ENCODE measurements at places on chromosomes 5 and 9.

GRCh38 chr9:111481885-111482636, 2.1 kb downstream of the ECPAS start:
- no peak for DNase-seq

DNA sequence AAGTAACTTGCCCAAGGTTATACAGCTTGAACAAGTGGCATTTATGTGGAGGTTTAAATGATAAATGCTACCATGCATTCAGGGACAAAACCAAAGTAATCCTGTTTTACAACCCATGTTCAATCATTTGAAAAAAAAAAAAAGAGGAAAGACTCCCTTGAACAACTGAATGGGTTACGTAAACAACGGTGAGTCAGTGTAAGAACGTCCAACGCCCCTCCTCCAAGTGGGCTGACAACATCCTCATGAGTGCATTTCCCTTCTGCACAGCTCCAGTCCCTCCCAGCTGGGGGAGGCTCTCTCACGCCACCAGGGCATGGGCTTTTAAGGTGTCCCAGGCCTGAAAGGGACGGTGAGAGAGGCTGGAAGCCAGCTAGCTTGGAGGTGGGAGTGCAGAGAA, 90.0 kb downstream of the PRRT1B start:
- peak; percentile 72 for DNase-seq

DNA sequence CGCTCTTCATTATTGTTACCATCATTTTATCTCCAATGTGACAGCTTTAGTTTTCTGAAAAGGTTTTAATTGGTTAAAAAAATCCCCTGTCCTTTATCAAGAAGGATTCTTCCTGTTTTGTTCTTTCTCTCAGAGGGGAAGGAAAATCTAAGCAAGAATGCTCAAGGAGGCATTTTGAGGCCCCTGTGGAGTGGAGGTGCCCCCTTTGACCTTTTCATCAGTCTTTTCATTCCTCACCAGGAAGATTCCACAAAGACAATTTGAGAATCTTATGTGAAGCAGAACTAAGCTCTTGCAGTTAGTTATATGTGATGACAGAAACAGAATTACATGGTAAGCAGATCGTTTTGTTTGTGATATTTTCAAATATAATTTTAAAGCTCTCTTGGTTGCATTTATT, 489.6 kb downstream of the MAN2A1 start:
- DNase-seq, result no peak

- DNase-seq, result no peak
Observed at GRCh38 chr5:61414806-61415205, 82.7 kb downstream of the ZSWIM6 start.

GRCh38 chr5:181170996-181171395, 23.6 kb downstream of the OR2V2 start:
- DNase-seq, result no peak

DNA sequence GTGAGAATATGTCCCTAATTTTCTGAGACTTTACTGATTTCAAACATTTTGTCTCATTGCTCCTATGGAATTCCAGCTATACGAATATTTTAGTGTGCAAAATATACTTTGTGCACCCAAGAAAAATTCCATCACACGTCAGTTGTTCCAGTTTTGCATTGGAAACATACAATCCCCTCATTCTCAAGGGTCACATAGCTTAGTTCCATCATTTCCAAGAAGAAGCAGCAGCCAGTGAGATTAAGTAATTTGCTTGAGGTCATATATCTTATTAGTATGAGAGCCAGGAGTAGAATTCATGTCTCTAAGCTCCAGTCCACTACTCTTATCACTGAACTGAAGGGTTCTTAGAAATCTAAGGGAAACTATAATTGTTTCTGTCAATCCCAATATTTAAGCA, 746.7 kb upstream of the C9orf72 start:
- DNase-seq, result no peak

DNA sequence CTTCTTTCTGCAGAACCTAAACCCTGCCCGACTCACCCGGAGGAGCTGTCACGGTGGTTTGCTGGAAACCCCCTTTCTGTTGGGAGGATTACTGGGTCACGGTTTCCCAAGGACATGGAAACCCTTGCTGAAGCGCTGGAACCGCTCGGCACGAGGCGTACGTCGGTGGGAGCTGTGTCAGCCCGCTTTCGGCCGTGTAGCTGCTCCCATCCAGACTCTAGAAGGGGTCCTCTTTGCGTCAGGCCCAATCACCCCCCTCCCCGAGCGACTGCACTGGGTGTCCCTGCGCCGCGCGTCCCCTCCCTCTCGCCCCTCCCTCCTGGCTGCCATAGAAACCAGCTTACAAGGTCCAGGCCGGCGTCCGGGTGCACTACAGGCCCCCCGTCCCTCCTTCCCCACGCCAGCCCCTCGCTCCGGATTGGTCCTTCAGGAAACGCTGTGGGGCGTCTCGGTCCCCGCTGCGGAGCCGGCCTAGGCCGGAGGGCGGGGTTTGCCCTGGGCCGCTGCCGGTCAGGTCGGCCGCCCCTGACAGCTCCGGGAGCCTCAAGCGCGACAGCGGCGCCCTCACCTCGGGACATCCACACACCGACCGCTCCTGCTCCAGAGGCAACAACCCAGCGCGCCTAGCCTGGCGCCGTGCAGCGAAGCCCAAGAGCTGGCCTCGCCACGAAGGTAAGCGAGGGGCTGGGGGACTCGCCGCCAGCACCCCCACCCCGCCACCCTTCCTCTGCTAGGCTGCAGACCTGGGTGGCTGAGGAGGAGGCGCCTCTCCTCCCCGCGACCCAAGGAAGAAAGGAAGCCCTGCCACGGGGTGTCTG, at the start of gene NIM1K:
Gene NIM1K, plus strand, starts transcription at position 486 of the 818 bp plus-strand sequence. CDS start 53,551 bp downstream, outside the sequence.
- DNase-seq, result peak; percentile 13

GRCh38 chr5:34550964-34551363, 105.2 kb upstream of the RAI14 start:
- DNase-seq, result no peak

GRCh38 chr5:107154593-107154992, 516.1 kb downstream of the EFNA5 start:
- DNase-seq, result no peak

DNA sequence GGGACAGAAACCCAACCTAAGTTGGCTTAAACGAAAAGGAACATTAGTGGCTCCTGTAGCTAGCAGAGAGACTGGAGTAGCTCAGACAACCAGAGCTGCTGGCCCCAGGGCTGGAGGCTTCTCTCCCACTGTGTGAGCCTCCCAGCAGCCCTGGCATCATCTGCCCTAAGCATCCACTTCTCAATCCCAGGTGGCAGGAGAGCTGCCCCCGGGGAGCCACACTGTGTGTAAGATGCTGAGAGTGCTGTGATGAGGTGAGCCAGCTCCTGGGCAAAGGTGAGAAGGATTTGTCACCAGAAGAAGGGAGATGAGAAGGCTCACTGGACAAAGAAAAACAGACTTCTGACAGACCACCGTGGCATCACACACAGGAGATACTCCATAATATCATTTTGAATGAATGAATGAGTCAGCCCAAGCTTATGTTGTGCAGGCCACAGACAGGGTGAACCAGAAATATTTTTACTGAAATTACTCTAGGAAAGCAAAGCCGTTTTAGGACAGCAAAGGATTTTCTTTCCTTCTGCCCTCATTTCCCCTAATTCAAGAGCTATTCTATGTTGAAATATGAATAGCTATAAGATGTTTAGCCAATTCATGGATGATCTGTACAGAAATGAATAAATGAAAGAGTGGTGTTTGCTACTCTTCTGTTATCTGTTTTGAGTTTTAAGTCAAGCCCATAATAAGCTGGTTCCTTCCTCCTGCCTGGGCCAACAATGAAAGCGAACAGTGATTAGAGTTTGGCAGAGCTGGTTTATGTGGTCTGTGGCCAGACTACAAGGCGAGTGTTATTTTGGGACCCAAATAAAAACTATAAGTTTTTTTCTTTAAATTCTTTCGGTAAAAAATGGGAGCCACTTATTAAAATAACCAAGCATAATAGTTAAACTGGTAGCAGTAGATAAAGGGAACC, 57.4 kb upstream of the ECM2 start:
- no peak for DNase-seq

- no peak for DNase-seq
Observed at GRCh38 chr9:134373269-134373668, 47.0 kb downstream of the RXRA start.

DNA sequence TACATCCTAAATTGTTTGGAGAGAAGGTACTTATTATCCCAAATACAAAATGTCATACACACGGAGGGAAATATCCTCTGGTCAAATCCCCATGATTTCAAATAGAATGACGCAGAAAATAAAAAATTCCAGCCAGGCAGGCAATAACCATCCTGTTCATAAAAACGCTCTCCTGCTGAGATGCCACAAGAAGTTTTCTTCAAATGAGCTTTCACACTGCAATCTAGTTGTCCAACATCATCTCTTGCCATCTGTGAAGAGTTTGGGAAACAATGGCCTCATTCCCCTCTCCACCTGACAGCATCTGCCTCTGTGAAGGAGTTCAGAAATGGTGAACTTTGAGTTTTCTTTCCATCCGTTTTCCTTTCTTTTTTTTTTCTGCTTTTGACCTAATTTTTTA, 83.3 kb upstream of the SLC30A5 start:
- no peak for DNase-seq

DNA sequence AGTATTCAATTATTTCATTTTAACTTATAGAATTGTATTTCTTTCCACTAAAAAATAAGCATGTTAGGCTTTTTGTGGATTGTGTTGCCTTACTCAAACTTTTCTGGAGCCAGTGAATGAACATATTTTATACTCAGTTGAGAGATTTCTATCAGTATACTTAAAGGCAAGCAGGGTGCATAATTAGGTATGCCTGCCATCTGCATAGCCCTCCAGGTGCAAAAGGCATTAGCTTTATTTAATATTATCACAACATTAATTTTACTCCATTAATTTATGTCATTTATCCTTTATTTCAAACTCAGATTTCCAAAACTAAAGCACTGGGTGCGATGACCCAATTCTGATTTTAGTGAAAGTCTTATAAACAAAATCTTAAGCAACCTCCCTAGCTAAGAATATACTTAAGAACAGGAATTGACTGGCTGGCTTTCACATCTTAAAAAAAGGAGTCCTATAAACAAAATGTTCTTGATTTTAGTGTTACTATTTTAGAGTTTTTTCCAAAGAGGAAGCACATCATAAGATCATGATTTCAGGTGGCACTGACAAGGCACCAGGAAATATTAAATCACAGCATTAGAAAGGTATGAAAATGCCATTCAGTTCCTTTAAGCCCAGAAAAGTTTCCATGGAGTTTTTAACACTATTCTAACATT, 178.4 kb downstream of the MPDZ start:
- no peak for DNase-seq

DNA sequence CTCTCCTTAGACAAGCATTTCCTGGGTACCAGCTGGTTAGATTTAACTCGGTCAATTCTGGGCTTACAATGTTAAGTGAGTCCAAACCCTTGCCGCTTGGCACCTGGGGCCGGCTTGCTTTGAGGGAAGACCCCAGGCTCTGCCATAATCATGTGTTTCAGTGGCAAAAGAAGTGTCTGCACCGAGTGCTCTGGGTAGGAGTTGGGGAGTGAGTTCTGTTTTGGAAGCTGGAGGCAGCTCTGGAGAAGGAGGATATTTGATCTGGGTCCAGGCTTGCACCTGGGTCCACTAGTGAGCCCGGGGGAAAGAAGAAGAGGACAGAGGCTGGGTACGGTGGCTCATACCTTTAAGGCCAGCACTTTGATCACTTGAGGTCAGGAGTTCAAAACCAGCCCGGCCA, 8.4 kb upstream of the OLFM1 start:
- DNase-seq, result no peak

DNA sequence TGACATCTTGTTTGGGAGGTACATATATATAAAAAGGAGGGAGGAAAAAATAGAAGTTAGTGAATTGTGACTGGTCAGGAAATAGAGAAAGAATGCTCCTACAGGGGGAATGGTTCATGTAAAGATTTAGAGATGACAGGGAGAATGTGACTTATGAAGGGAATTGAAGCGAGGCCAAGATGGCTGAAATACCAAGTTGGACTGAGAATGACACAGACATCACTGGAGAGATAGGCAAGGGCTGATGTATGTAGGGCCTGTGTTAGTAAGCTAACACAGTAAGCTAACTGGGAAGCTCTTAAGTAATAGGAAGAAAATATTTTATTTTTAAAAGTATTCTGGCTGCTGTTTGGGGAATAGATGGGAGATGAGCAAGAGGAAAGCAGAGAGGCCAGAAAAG, 286.3 kb downstream of the NNT start:
- DNase-seq, result no peak

- DNase-seq, result no peak
Observed at GRCh38 chr9:1007312-1007711, 30.9 kb downstream of the DMRT3 start.

DNA sequence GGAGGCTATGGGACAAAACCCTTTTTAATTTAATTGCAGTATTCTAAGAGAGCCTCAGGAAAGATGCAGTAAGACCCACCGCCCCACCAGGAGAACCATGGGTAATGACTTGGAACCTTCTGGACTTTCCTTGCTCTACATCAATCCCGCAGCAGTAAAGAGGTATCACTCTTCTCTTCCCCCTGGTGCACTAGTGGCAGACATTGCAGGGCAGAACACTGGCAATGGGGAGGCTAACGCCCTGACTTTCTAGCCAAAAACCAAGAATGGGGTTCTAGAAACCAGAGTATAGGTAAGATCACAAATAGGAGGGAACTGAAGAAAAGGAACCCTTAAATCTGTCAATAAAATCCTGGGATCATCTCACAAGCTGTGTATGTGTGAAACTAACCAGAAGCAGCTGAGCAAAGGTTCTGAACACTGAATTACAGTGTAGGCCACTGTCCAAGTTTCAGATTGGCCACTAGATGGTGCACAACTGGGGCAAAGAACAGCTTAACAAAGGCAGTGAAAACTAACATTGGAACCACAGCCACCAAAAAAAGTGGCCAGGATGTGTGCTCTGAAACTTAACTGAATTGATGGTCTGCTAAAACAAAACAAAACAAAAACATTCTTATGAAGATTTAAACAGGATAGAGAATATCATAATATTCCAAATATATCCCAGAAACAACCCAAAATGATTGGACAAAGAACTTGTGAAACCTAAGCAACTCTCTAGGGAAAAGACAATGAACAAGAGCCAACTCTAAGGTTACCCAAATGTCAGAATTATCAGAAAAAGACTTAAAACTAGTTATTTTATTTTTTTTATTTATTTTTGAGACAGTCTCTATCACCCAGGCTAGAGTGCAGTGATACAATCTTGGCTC, 6.6 kb upstream of the FAM151B start:
- DNase-seq, result no peak

DNA sequence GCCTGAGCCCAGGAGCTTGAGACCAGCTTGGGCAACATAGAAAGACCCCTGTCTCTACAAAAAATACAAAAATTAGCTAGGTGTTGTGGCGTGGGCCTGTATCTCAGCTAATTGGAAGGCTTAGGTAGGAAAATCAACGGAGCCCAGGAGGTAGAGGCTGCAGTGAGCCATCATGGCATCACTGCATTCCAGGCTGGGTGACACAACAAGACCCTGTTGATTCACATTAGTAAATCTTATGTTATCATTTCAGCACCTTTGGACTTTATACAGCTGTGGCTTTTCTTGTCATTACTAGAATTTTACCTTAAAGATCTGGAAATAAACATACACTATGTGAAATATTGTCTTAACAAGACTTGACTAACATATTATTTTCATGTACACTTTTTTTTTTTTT, 185.0 kb downstream of the ZNF608 start:
- no peak for DNase-seq

DNA sequence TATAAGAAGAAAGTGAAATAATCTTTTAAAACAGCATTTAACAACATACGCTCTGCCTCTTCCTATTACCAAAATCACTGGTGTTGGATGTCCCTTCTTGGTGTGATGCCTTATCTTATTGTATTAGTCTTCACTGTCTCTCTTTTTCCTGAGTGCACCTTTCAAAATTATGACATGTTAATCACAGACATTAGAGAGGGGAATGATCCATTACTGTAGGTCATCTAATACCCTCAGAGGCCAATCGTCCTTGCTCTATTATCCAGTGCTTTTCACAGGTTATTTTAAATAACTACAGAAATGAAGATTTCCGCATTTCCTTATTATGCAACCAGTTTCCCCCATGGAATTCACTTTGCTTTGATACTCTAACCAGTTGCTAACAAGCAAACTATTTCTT, 1292.7 kb downstream of the MAT2B start:
- DNase-seq, result no peak

Data from stimulated activated CD8-positive, alpha-beta memory T cell treated with anti-CD3 and anti-CD28 coated beads, Interleukin-7, amount 100 ng/mL, for 4 hours (primary cell).